ENCODE measurements at places on chromosomes 6 and 20.

DNA sequence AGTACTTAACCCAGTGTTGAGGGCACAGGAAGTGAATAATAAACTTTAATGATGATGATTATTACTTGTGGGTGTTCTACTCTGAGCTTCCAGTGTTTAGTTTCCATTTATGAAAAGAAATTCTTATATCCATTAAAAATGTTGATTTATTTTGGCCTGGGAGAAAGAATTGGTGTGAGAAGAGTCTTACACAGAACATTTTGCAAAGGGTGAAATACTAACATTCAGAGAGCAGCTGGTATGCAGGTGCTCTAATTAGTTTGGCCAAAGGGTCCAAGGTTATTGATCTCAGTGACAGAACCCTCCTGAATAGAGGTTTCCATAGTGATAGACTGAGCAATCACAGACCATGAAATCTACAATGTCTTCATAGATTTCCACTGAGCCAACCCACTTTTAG, 4.4 kb downstream of the OSER1 start:
- DNase-seq, result no peak

DNA sequence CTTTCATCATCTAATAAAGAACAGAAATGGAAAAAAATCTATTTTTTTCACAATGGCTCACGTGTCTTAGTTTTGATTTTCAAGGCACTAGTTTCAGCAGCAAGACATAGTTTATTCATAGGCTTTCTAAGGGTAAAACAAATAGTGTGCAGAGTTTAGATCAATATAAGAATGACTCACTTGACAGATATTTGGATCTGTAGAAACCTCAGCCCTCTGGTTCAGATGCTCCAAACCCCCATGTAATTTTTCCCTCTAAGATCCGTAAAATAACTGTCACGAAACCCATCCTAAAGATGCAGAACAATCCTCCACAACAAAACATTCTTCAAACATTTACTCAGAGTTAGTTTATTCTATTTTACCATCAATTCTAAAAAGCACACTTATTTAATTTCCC, 43.4 kb downstream of the IYD start:
- DNase-seq, result no peak

- DNase-seq, result no peak
These were observed 95.8 kb downstream of the RPP40 start for GRCh38 chr6:4908062-4908461.

- no peak for DNase-seq
These were observed 63.9 kb upstream of the PLEKHG1 start for GRCh38 chr6:150535818-150536220.

- no peak for DNase-seq
These were observed 3.5 kb downstream of the ANKRD60 start for GRCh38 chr20:58224974-58225373.

Measured in H7 (cell line).